ENCODE measurements at places on chromosomes 1 and 21.

DNA sequence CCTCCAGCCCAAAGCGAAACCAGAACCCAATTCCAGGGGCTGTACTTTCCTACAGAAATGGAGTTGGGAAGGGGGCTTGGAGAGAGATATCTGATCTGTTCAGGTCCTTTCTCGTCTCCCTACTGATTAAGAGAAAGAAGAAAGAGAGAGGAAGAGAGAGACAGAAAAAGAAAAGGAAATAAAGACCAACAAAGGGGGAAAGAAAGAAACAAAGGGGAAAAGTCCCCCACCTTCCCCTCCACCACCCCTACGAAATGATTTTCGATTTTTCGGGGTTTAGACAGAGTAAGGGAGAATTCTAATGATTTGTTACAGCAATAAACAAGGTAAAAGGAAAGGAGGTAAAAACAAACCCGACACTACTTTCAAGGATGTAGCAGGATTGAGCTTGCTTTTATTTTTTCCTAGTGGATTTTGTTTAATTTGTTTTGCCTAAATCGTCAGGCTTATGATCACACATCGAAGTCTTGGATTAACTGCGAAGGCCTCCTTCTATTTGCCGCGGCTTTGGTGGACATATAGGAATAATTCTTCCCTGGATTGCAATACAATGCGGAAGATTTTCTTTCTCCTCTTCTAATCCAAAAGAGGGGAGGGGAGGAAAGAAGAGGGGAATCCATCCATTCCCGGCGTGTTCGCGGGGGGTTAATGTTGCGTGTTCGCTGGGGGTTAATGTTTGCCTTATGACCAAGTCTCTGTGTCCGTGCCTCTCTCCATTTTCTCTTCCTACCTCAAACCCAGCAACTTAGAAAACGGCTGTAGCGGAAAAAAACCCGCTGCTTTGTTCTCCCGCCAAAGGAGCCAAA, 1.9 kb downstream of the TAL1 start:
- peaks cover 100% of the 10 kb centered on the region for H3K27me3 ChIP-seq
- peaks cover 27% of the 10 kb centered on the region for H3K4me1 ChIP-seq
- peak overlapping the region; percentile 50 for H3K4me3 ChIP-seq
- no peak for DNase-seq

DNA sequence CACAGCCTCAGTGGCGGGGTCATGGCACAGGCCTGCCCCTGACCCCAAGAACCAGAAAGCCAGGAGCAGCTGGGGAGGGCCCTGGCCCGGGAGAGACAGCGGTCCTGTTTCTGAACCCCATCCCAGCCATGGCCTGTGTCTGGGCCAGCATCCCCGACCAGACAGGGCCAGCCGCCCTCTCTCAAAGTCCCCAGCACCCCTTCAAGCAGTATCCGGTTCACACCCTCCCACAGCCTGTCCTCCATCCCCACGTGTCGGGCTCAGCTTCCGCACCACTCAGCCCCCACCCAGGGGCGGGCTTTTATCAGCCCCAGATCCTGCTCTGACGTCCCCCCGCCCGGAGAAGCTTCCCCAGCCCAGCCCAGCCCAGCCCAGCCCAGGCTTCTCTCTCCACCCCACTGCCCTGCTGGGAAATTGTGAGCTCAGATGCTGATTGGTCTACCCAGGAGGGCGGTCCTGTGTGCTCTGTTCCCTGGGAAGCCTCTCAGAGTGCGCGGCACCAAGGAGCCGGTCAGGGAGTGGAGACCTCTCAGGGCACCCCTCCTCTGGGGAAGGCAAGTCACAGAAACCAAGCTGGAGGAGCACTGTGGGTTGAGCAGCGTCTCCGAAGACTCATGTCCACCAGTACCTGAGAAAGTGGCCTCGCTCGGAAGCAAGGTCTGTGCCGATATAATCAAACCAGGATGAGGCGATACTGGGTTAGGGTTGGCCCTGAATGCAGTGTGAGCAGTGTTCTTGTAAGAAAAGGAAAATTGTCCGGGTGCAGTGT, 4.7 kb upstream of the FAAP20 start:
- H3K4me3 ChIP-seq, result peak overlapping the region; percentile 44
- peak overlapping the region; percentile 90 for H3K27ac ChIP-seq
- no peaks in the 10 kb centered on the region for H3K36me3 ChIP-seq
- H3K4me1 ChIP-seq, result peaks cover 56% of the 10 kb centered on the region
- DNase-seq, result peak; percentile 99
- H3K27me3 ChIP-seq, result no peaks in the 10 kb centered on the region

DNA sequence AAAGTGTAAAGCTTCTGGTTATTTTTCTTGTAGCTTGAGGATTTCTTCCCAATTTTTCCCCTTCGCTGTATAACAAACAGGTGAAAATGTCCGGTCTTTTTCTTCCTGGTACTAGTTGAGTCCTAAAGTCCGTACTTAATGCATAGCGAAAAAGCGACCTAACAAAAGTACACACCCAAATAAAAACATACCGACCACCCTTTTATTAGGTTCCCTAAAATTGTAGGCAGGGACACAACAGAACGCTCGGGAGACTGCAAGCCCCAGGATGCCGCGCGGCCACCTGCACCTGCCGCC, 281 bp upstream of the BTF3L4 start:
- H3K27ac ChIP-seq, result peak overlapping the region; percentile 88
- H3K4me3 ChIP-seq, result peak overlapping the region; percentile 95
- peaks cover 23% of the 10 kb centered on the region for H3K36me3 ChIP-seq
- peaks cover 49% of the 10 kb centered on the region for H3K4me1 ChIP-seq
- no peaks in the 10 kb centered on the region for H3K27me3 ChIP-seq

GRCh38 chr1:43736819-43737218, 29.5 kb downstream of the ST3GAL3 start:
- no peaks in the 10 kb centered on the region for H3K27me3 ChIP-seq
- DNase-seq, result no peak
- H3K27ac ChIP-seq, result no peak overlapping the region
- no peak overlapping the region for H3K4me3 ChIP-seq
- H3K4me1 ChIP-seq, result peaks cover 6% of the 10 kb centered on the region
- no peaks in the 10 kb centered on the region for H3K36me3 ChIP-seq

- H3K27ac ChIP-seq, result no peak overlapping the region
- H3K36me3 ChIP-seq, result no peaks in the 10 kb centered on the region
- H3K27me3 ChIP-seq, result no peaks in the 10 kb centered on the region
- H3K4me3 ChIP-seq, result no peak overlapping the region
These were observed 598.5 kb upstream of the ADAMTS5 start for GRCh38 chr21:27565364-27565763.

- H3K4me1 ChIP-seq, result no peaks in the 10 kb centered on the region
- DNase-seq, result no peak
- H3K36me3 ChIP-seq, result no peaks in the 10 kb centered on the region
- H3K4me3 ChIP-seq, result no peak overlapping the region
These were observed 402.0 kb downstream of the LTN1 start for GRCh38 chr21:28590676-28591075.

DNA sequence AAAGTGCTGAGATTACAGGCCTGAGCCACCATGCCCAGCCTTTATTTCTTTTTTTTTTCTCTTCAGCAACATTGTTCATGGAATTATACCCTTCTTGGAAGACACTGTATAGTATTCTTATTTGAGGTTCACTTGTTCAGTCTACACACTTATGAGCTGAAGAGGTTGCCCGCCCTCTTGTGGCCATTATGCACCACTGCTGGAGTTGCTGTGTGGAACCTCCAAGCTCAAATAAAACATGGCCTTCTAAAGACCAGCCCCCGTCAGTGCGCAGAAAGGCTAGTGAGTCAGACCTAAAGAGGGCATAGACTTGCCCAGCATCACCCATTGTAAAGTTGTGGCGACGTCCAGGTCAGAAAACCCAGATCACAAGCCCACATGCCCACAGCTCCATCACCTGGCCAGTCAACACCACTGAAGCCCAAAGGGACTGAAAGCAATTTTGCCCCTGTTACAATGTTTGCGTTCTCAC, 20.4 kb downstream of the LURAP1 start:
- H3K4me3 ChIP-seq, result no peak overlapping the region
- no peak overlapping the region for H3K27ac ChIP-seq
- no peak for DNase-seq
- H3K36me3 ChIP-seq, result no peaks in the 10 kb centered on the region
- peaks cover 9% of the 10 kb centered on the region for H3K4me1 ChIP-seq
- H3K27me3 ChIP-seq, result no peaks in the 10 kb centered on the region

- no peak overlapping the region for H3K27ac ChIP-seq
- DNase-seq, result no peak
- no peaks in the 10 kb centered on the region for H3K4me1 ChIP-seq
- no peaks in the 10 kb centered on the region for H3K27me3 ChIP-seq
- H3K4me3 ChIP-seq, result no peak overlapping the region
These were observed 358.3 kb downstream of the USP25 start for GRCh38 chr21:16088056-16088455.

DNA sequence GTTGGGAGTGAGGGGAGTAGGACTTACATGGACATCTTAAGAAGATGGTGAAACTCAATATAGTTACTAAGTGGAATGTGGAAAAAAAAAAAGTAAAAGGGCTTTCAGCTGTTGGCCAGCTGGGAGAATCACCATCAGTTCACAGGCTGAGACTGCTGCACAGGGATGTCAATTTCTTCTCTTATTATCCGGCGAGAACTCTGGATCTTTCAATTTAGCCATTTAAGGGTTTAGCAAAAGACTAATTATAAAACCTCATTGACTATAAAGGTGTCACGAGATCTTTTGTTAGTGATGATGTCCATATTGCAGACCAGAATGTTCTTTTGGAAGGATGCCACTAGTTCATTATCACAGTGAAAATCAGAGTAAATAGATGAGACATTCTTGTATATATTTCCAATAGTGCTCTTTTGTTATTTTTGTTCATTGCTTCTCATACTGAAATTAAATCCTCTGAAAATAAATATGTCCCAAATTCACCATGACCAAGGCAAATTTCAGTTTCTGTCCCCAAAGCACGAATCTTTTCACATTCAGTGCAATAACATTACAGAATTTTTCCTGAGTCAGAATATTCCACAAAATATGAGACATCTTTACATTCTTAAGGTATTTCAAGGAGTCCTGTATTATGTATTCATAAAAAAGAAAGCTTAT, 266.1 kb downstream of the DNM3 start:
- no peak for DNase-seq
- no peaks in the 10 kb centered on the region for H3K36me3 ChIP-seq
- H3K4me3 ChIP-seq, result no peak overlapping the region

- H3K4me3 ChIP-seq, result no peak overlapping the region
- H3K27me3 ChIP-seq, result no peaks in the 10 kb centered on the region
- peaks cover 71% of the 10 kb centered on the region for H3K4me1 ChIP-seq
- no peak for DNase-seq
- H3K27ac ChIP-seq, result peak overlapping the region; percentile 89
- peaks cover 53% of the 10 kb centered on the region for H3K36me3 ChIP-seq
These were observed 85.3 kb downstream of the VPS13D start for GRCh38 chr1:12315146-12315545.

DNA sequence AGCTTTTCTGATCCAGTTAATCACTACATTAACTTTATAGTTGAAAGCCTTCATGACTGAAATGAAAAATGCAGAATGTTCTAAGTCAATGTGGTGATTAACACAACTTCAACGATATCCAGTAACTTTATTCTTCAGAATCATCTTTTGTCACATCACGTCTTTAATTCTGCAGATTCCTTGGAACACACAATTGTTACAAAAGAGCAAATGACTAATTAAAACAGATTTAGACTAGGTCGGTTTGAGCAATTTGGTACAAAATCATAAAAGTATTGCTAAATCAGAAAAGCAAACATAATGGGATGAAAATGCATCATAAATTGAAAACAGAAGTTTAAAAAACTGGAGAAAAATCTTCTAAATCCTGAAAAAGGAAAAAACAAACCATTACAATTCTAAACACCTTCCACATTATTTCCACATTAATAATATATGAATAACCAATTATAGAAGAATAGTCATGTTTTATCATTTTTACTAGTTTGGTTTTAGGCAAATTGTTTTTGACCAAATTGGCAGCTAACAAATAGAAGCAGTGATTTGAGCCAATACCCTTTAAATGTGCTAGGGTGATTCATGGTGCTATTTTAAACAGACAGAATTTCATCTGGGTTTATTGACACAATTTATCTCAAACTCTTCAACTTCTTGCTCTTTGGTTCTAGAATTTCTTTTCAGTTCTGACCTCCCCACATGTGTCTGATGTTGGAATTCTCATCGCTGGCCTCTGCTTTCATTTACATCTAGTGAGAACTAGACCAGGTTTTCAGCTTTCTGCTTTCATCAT, 468.1 kb upstream of the PTBP2 start:
- no peak for DNase-seq
- no peaks in the 10 kb centered on the region for H3K27me3 ChIP-seq
- H3K4me1 ChIP-seq, result no peaks in the 10 kb centered on the region
- no peak overlapping the region for H3K27ac ChIP-seq

DNA sequence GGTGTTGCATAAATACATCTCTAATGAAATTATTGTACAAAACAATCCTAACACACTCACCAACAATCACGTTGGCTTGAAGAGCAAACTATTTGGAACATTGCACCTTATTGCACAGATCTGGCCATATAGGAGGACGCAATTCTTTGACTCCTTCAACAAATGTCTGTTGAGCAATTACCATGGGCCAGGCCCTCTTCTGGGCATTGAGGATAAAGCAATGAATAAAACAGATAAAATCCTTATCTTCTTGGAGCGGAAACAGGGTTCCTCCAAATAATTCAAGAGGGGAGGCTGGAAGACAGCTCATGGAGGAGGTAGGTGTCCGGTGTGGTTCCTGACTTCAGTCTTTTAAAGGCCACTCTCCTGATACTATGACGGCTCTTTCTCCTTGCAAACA, 43.3 kb downstream of the PAX7 start:
- DNase-seq, result no peak
- no peaks in the 10 kb centered on the region for H3K36me3 ChIP-seq
- no peaks in the 10 kb centered on the region for H3K27me3 ChIP-seq
- H3K4me1 ChIP-seq, result no peaks in the 10 kb centered on the region

DNA sequence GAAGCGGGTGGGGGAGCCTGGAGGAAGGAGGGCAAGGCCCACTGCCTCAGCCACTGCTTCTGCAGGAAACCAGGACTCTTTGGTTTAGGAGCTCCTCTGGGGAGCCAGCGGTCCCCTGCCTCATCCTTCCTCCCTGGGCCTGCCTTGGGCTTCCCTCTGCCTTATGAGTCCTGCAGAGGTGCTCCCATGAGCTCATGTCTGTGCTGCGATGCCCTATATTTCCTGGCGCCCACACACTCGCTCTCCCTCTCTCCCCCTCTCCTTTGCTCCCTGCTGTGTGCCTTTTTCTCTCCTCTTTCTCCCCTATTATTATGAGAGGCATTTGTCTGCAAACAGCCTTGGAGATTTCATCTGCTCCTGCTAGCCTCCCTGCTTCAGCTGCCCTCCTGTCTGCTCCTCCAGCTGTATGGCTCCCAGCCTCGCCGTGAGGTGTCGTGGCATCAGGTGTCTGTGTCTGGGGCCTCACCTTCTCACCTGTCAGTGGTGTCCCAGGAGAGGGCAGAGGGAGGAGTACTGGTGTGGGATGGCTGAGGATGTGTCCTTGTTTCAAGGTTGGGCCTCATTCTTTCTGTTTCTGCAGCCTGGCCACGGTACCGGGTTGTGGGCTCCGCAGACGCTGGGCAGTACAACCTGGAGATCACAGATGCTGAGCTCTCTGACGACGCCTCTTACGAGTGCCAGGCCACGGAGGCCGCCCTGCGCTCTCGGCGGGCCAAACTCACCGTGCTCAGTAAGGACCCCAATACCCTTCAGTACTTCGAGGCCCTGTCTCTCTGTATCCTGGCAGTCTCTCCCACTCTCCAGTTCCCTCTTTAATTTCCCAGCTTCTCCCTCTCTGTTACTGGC, 84.2 kb downstream of the KIRREL1 start:
- no peak for DNase-seq
- H3K4me1 ChIP-seq, result peaks cover 22% of the 10 kb centered on the region
- H3K27me3 ChIP-seq, result no peaks in the 10 kb centered on the region
- H3K4me3 ChIP-seq, result no peak overlapping the region
